ENCODE measurements at places on chromosomes 1 and 21.

GRCh38 chr1:116988248-116988647 lies 13.3 kb upstream of the CD101 start:
- DNase-seq = peak; percentile 53

- no peak for DNase-seq
Observed at GRCh38 chr21:22516230-22516629, 1518.0 kb downstream of the NCAM2 start.

DNA sequence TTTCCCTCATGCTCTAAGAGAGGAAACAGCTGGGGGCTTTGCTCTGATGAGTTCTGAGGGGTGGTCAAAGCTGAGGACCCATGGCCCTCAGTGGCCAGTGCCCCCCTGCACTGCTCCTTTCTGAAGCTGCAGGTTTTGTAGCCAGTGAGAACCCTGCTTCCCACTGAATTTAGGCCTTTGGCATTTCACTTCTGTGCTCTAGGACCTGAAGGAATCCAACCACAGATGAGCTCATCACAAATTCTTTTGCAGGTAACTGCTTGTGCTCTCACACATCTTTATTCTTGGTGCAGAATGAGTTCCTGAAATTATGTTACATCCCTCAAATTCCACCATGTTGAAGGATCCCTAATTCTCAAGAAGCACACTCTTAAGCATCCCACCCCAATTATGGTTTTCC lies 248.7 kb upstream of the IRF2BP2 start:
- DNase-seq = peak; percentile 23

DNA sequence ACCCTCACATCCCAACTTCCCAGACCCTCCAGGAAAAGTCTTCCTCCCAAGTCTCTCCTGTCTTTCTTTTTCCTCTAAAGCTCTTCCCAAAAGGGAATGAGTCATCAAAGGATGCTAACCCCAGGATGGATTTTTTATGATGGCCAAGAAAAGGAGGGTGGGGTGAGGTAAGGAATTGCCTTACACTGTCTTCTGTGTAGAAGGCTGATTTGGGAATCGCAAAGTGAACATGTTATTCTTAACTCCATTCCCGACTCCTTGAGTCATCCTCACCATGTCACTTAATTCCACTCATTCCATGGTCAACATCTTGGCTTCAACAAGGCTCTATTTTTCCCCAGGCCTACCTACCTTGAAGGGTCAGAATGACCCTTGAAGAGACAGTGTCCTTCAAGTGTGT lies 44.0 kb downstream of the TBX15 start:
- peak; percentile 90 for DNase-seq

DNA sequence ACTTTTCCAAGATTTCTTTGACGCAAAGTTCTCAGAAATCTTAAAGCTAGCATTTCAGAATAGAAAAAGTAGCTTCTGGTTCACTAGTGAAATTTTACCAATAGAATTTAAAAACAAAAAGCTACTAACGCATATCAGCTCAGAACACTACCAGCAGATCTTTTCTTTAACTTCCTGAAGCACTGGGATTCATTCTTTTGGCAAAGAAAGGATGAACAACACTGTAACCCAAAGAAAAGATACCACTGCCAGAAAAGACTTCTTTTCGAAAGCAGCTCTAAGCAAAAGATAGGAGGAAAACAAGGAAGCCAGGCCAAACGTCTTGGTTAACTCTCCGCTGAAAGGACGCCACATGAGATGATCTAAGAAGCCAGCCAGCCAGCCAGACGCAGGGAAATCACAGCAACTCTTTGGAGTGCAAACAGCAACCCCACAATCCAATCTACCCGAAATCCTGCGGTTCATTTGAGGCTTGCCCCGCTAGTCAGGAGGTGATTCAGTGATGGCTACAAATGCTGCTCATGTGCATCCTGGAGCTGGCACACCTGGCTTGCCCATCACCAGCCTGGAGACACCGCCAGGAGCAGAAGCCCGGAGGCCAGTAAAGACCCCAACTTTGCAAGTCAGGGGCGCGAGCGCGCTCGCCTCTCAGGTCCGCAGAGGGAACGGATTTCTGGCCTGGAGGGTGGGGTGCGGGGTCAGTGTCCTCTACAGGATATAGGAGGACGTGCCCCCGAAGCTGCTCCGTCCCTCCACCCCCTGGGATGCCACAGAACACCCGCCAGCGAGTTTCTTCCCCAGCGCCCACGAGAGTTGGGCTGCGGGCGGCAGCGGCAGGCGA lies 812 bp downstream of the NBPF1 start:
- peak; percentile 80 for DNase-seq

- DNase-seq = peak; percentile 7
Observed at GRCh38 chr1:190067592-190067991, 410.1 kb downstream of the BRINP3 start.
